ENCODE measurements at places on chromosomes 5 and 9.

- peak overlapping the region; percentile 3 for H3K27ac ChIP-seq
- no peaks in the 10 kb centered on the region for H3K27me3 ChIP-seq
- peaks cover 4% of the 10 kb centered on the region for H3K36me3 ChIP-seq
- H3K4me1 ChIP-seq: peaks cover 8% of the 10 kb centered on the region
Observed at GRCh38 chr9:113910036-113910639, 34.0 kb downstream of the ZNF618 start.

- H3K36me3 ChIP-seq: no peaks in the 10 kb centered on the region
- no peak overlapping the region for H3K27ac ChIP-seq
- no peaks in the 10 kb centered on the region for H3K27me3 ChIP-seq
- H3K4me3 ChIP-seq: no peak overlapping the region
- DNase-seq: no peak
Observed at GRCh38 chr9:7756088-7756487, 43.5 kb downstream of the DMAC1 start.

- H3K4me1 ChIP-seq: peaks cover 29% of the 10 kb centered on the region
- H3K36me3 ChIP-seq: no peaks in the 10 kb centered on the region
- no peak overlapping the region for H3K4me3 ChIP-seq
- DNase-seq: no peak
- no peaks in the 10 kb centered on the region for H3K27me3 ChIP-seq
- H3K27ac ChIP-seq: no peak overlapping the region
Observed at GRCh38 chr5:169027501-169028061, 273.4 kb downstream of the SLIT3 start.

DNA sequence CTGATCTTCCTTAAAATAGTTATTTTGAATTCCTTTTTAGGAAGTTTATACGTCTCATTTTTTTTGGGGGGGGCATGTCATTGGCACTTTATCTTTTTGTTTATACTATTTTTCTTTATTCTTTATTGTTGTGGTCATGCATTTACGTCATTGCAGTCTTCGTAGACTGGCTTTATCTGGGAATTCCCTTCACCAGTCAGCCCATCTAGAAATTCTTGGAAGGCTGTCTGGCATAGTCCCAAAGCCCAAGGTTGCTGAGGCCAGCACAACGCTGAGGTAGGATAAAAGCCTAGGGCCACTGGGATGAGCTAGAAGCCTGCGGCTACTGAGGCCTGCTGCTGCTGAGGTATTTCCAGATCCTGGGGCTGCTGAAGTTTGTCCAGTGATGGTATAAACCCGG lies 121.5 kb downstream of the ISOC1 start:
- no peak for DNase-seq
- no peaks in the 10 kb centered on the region for H3K4me1 ChIP-seq
- H3K4me3 ChIP-seq: no peak overlapping the region

- H3K36me3 ChIP-seq: no peaks in the 10 kb centered on the region
- no peaks in the 10 kb centered on the region for H3K27me3 ChIP-seq
- H3K4me1 ChIP-seq: peaks cover 73% of the 10 kb centered on the region
- H3K27ac ChIP-seq: peak overlapping the region; percentile 83
Observed at GRCh38 chr5:150515446-150515845, 7.5 kb downstream of the NDST1 start.

DNA sequence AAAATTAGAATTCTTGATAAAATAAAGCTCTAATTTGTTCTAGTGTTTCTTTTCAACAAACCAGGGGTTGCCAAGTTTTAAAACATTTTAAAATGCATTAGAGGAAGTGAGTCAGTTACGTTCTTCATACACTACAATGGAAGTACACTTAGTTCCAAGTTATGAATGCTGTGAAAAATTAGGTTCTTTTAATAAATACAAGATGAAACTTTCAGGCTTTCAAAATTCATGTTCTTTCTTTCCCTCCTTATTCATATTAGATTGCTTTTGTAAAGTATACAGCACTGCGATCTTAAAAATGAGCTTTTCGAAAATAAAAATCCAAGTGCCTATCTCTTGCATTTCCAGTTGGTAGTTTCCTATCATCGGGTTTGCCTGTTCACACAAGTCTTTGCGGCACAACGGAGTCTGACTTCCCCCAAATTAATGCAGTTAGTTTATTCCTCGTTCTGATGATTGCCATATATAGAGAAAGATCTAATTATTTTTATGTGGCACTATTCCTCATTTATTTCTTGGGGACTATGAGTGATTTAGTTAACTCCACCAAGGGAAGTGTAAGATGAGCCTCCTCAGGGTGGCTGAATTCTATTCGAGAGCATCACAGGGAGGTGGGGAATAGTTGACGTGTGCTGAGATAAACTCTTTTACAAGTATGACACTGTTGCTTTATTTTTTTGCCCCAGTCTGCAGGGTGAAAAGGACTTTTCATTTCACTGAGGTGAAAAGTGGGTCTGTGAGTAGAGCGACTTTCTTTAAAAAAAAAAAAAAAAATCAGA lies 238.2 kb downstream of the CD180 start:
- no peaks in the 10 kb centered on the region for H3K36me3 ChIP-seq
- H3K4me3 ChIP-seq: peak overlapping the region; percentile 60
- peak overlapping the region; percentile 78 for H3K27ac ChIP-seq
- DNase-seq: no peak
- peaks cover 31% of the 10 kb centered on the region for H3K4me1 ChIP-seq
- no peaks in the 10 kb centered on the region for H3K27me3 ChIP-seq

DNA sequence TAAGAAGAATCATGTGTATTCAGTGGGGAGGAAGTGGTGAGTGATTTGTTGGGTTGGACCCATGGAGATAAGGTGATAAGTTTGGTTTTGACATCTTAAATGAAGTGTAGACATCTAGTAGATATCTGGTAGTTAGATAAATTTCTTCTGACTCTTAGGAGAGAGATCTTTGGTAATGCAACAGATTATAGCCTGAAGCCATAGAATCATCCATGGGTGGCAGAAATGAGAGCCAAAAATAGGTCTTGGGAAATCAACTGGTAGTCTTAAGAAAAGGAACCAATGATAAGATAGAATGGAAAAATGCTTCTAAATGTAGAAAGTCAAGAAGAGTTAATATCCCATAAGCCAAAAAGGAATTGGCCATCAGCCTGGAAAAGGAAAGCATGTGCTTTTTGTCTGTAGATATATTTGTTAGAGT lies 532.7 kb upstream of the GRAMD2B start:
- no peaks in the 10 kb centered on the region for H3K36me3 ChIP-seq
- no peak for DNase-seq
- H3K4me1 ChIP-seq: peaks cover 23% of the 10 kb centered on the region
- H3K27ac ChIP-seq: no peak overlapping the region

GRCh38 chr5:56596155-56596554 lies 219.2 kb upstream of the MAP3K1 start:
- no peak for DNase-seq
- H3K4me1 ChIP-seq: peaks cover 16% of the 10 kb centered on the region
- H3K36me3 ChIP-seq: no peaks in the 10 kb centered on the region
- no peak overlapping the region for H3K4me3 ChIP-seq

- H3K4me3 ChIP-seq: no peak overlapping the region
- no peak overlapping the region for H3K27ac ChIP-seq
Observed at GRCh38 chr9:107539427-107540163, 50.0 kb upstream of the KLF4 start.

DNA sequence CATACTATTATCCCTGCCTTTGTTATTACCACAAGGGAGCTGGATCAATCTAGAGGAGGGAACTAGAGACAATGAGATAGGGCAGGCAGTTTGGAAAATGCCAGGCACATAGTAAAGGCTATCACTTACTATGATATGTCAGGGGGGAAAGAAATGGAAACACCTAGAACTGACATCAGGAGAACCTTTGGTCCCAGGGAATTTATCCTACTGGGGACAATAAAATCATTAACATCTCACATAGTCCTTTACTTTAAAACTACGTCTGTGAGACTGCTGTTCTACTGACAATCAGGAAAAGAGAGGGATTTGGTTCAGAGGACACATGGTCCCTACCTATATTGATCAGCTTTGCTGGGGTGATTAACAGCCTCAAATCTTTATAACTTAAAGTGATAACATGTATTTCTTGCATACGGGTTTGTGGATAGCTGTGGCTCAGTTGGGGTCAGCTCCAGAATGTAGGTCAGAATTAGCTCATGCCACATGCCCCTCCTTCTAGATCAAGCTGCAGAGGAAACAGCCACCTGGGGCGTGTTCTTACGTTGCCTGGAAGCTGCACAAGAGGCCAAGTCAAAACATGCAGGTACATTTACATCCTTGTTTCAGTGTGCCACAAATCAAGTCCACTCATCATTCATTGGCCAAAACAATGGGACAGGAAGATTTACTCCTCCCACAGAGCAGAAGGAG lies 43.9 kb upstream of the ALDOB start:
- no peak for DNase-seq
- no peaks in the 10 kb centered on the region for H3K27me3 ChIP-seq
- peaks cover 27% of the 10 kb centered on the region for H3K36me3 ChIP-seq

DNA sequence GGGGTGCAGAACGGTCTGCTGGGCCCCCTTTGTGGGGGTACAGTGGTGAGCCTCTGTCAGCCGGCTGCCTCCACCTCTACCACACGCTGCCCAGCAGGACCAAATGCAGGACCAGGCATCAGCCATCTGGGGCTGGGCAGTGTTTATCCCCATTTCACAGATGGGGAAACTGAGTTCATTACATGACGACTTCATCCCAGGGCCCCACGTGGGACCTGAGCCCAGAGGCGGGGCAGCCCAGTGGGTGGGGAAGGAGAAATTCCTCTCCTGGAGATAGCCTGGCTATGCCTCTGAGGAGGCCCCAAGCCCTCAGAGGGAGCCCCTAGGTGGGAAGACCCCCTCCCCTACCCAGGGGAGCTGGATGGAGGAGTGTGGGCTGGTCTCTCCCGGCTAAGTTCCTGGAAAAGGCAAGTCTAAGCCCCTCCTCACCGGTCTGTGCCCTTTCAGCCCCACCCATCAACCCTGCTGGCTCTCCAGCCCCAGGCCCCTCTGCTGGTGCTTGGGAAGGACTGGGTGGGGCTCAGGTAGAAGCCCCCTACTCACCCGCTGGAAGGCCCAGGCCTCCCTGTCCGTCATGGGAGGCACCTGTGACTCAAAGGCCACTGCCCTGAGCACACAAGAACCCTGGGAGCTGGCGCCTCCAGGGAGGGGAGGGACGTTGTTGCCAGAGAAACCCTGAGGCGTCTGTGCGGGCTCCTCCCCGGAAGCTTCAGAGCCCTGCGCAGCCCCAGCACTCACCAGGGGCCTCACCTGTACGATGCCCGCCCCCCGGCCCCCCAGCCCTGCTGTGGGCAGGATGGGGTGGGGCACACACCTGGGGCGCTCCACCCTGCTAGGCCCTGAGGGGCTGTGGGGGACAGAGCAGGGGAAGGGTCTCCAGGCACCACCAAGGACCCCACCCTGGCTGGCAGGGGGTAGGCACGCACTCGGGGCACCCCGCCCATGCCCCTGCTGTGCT lies 7.4 kb upstream of the CCDC187 start:
- H3K4me3 ChIP-seq: no peak overlapping the region
- H3K4me1 ChIP-seq: no peaks in the 10 kb centered on the region
- H3K27ac ChIP-seq: no peak overlapping the region
- H3K36me3 ChIP-seq: peaks cover 2% of the 10 kb centered on the region
- peaks cover under 1% of the 10 kb centered on the region for H3K27me3 ChIP-seq

DNA sequence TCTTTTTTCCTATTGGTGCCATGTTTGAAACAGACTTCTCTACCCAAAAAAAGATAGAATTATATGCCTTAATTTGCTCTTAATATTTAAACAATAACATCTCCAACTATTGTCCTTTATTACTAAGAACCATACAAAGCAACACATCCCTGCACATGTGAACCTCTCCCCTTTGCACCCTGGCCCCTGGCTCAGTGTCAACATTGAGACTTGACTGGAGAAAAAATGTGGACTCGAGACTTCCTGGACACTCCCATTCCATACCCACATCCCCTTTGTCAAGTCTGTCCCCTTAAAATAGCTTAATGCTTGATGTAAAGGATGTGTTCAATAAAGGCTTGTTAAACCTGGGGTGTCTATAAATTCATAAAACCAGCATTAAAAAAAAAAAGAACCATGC lies 53.2 kb downstream of the TTC39B start:
- no peak for DNase-seq
- peaks cover 44% of the 10 kb centered on the region for H3K4me1 ChIP-seq
- H3K4me3 ChIP-seq: no peak overlapping the region
- peaks cover 13% of the 10 kb centered on the region for H3K36me3 ChIP-seq
- no peaks in the 10 kb centered on the region for H3K27me3 ChIP-seq

DNA sequence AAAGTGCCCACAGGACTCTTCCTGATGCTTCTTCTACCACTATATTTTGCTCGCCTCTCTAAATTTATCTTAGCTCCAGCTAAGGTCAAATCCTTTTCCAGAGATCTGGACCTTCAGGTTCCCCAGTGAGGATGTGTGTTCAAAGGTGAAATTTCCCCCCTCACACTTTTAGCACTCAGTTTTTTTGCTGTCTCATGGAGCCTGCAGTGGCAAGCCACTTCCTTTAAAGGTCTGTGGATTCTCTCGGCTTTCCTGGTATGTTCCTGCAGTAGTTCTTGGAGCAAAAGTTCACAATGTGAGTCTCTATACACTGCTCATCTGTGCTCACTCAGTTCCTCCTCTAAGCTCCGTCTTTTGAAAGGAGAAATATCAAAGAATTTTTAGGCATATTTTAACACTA lies 181.4 kb downstream of the LURAP1L start:
- peaks cover 4% of the 10 kb centered on the region for H3K36me3 ChIP-seq
- peak overlapping the region; percentile 62 for H3K4me3 ChIP-seq
- DNase-seq: no peak

GRCh38 chr5:154038261-154038706 lies 426 bp downstream of the FAM114A2 start:
- no peaks in the 10 kb centered on the region for H3K27me3 ChIP-seq
- H3K27ac ChIP-seq: peak overlapping the region; percentile 94
- no peak for DNase-seq
- H3K4me3 ChIP-seq: peak overlapping the region; percentile 94

DNA sequence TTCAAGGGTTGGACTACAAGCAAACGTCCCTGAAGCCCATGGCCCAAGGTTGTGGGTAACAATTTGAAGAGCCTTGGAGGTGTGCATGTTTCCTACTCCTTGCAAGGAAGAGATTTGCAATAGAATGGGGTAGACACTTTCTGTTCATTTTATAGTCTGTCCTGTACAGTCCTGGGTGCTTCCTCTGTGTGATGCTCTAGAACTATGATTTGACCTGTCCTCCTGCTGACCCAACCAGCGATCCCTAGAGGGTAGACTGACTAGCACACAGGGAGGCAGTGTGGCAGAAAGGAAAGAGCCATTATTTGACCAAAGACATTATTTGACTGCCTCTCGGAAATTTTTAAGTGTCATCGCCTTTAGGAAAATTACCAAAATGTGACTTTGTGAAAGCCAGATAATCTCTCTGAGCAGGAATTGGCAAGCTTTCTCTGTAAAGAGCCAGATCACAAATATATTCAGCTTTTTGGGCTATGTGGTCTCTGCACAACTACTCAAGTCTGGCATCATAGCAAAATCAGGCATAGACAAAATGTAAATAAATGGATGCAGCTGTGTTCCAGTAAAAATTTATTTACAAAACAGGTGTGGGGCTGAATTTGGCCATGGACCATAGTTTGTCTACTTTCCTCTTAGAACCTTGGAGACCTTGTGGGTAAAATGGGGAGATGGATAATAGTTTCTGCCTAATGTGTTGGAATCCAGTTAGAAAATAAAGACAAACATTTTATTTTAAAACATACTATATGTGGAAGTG lies 106.8 kb downstream of the DMRT2 start:
- H3K36me3 ChIP-seq: no peaks in the 10 kb centered on the region
- no peak for DNase-seq
- H3K4me3 ChIP-seq: no peak overlapping the region
- H3K27ac ChIP-seq: no peak overlapping the region

- H3K4me3 ChIP-seq: no peak overlapping the region
- no peak overlapping the region for H3K27ac ChIP-seq
- no peaks in the 10 kb centered on the region for H3K27me3 ChIP-seq
Observed at GRCh38 chr9:116020146-116020545, 133.4 kb upstream of the PAPPA start.

All from osteocyte (in vitro differentiated cells).